NCI-H1105 treated with DMSO at 0.1 percent for 48 hours (cell line): ENCODE measurements at places on chromosomes 4 and X.

- no peak for DNase-seq
Measured at GRCh38 chr4:47198791-47199190, 167.4 kb downstream of the GABRB1 start.

GRCh38 chr4:136864604-136865185, 667.6 kb downstream of the PCDH18 start:
- peak; percentile 54 for DNase-seq

GRCh38 chr4:174826660-174827059, 2.4 kb downstream of the GLRA3 start:
- no peak for DNase-seq

GRCh38 chr4:137471461-137471860, 60.8 kb downstream of the PCDH18 start:
- no peak for DNase-seq

GRCh38 chr4:86977621-86978184, 42.9 kb downstream of the AFF1 start:
- DNase-seq, result no peak

DNA sequence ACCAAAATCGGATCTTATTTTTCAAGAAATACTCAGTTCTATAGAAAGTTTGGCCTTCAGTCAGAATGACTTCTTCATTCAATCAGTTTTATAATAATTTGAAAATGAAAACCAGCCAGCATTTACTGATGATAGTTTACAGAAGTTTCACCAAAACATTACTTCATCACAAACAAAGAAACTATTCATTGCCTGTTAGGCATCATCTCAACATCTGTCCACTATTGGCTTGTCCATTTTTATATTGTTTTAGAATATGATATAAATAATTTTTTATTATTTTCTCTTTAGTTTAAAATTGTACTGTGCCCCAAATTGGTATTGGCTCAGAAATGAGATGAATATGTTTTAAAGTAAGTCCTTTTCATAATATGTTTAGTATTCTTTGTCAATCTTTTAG, 38.4 kb downstream of the FAT4 start:
- no peak for DNase-seq
